ENCODE measurements at places on chromosomes 1 and 21.

DNA sequence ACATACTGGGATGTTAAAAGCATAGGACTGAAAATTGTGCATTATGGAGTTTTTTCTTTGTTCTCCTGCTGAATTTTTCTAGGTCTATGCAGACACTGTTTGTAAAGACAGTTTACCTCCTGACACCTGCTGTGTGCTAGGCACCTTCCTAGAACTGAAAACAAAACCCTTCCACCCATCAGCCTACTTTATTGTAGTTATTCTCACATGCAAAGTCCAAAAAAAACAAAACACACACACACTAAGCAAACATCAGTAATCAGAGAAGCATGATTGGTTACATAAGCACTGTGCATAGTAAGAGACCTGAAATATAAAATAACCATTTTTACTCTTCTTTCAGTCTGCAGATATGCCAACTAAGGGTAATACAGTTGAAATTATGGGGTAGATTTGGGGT is 195.1 kb downstream of the CRB1 start:
- DNase-seq, result no peak

DNA sequence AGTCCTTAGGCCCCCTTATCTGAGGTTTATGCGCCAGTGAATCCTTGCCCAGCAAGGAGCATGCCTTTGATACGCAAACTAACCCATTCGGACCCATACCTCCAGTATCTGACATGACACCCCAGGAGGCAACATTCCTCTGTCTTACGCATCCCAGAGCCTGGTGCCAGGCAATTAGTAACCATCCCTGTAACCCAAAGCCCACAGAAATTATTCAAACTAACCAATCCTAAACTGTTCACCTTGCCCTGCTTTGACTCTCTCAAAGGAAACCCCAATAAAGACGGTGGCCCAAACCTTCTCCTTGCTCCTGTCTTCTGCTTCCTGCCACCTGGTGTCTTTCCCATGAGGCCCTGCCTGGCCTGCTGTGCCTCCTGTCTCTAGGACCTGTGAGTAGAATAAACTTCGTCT is 36.4 kb downstream of the ZNF496 start:
- no peak for DNase-seq

GRCh38 chr1:180415985-180416633 is 86.3 kb downstream of the ACBD6 start:
- DNase-seq, result no peak

- DNase-seq, result no peak
These were observed 749 bp upstream of the EFHD2 start for GRCh38 chr1:15408890-15409387.

GRCh38 chr1:119766374-119766794 is 2.3 kb downstream of the HMGCS2 start:
- DNase-seq, result no peak

- DNase-seq, result no peak
These were observed 127.1 kb downstream of the PCNX2 start for GRCh38 chr1:233168384-233168783.

DNA sequence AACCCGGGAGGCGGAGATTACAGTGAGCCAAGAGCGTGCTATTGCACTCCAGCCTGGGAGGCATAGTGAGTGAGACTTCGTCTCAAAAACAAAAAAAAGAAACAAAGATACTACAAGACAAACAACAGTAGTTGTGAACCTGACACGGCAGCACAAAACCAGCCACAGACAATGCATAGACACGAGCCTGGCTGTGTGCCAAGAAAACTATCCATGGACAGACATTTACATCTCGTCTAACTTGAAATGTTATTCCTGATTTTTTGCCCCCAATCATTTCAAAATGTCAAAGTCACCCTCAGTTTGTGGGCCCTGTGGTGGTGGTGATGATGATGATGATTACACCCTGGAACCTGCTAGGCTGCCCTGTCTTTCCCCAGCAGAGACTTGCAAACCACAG is 6.3 kb downstream of the KLHL21 start:
- no peak for DNase-seq

GRCh38 chr1:167564612-167565270 is 11.2 kb upstream of the CREG1 start:
- no peak for DNase-seq

GRCh38 chr21:39330001-39330400 is 16.6 kb upstream of the BRWD1 start:
- no peak for DNase-seq

DNA sequence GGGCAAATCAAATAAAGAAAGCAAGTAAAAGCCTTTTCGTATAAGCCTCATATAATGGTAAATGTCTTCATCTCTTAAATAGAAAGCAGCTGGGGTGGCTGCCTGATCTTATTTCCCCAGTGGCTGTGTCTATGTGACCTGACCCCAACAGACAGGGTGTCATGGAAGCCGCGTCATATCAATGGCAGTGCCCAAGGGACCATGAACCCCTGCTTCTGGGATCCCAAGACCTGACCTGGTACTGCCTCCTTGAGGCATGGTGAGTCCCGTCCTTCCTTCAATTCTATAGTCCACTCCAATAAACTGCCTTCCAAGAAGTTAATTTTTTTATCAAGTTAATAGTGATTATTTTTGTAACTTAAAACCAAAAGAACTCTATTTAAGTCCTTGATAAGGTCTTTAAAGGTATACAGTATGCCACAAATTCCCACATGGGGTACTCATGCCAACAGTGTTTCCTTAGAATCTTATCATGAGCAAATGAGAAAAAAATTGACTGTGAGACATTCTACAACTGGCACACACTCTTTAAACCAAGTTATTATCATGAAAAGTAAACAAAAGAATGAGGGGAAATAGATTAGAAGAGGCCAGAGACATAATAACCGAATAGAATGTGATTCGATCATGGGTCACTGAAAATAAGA is 104.6 kb downstream of the ADSS2 start:
- DNase-seq, result no peak

DNA sequence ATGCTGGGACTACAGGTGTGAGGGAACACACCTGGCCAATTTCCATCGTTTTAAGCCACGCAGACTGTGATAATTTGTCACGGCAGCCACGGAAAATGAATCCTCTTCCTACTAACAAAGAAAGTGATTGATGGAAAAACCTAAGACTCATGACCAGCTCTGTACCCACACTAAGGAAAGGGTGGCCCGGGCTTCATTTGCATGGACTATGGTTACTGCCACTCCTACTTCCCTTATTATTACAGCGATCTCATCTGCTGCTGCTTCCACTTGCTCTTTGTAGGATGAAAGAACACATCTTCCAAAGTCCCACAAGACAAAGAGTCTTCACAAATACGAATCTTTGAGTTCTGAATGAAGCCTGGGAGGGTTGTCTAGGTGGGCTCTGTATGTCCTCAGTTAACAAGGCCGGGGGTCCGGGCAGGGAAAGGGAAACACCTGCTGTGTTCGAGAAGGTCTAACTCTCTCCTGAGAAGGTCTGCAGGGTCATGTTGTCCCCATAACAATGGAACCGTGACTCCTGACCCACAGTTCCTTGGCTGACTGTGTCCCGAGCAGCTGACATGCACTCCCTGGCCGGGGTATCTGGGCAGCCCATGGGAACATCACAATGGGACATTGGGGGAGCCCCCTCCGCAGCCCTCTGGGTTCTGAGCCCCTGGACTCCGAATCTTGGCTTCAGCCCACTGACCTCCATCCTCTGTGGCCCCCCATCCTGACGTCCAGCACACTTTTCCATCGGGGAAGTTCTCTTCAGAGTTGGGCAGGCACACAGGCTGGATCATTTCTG is 13.3 kb upstream of the TFF1 start:
- no peak for DNase-seq

GRCh38 chr1:225423518-225423855 is 4.4 kb downstream of the LBR start:
- no peak for DNase-seq

DNA sequence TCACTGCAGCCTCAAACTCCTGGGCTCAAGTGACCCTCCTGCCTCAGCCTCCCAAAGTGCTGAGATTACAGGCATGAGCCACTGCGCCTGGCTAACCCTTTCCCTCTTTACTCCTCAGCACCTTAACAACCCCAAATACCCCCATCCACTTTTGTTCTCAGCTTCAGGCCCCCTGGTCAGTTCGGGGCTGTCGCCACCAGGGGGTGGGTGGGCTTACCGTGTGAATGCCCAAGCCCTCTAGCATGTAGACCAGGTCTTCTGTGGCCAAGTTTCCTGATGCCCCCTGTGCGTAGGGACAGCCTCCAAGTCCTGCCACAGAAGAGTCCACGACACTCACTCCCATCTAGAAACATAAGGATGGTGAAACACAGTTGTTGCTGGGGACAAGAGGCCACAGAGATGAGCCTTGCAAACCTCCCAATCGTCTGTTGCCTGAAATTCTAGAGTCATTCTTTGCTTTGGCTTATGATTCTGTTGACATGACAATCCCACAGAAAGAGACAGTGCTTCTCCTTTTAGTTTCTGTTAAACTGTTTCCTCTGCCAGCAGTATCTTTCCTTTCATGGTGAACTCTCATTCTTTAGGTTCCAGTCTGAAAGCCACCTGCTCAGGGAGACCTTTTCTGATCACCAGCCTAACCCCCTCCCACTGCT is 3.8 kb upstream of the GALE start:
- DNase-seq, result no peak

GRCh38 chr1:62654744-62655143 is 33.4 kb downstream of the DOCK7 start:
- DNase-seq, result no peak

GRCh38 chr21:31443736-31444521 is 99.9 kb upstream of the TIAM1 start:
- DNase-seq, result no peak

DNA sequence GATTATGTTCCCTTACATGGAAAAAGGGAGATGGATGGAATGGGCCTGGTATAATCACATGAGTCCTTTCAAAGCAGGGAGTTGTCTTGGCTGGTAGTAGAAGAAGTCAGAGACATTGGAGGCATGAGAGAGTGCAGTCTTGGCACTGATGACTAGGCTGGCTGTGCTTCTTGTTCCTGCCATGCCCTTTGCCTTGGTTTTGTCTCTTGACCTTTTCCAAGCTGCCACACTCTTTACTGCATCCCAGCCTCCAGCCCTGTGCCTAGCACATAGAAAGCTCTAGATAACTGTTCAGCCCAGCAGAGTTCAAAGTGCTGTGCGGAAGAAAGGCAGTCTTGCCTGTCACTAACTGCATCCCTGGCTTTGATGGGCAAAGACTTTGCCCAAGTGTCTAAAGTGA is 412.6 kb downstream of the PRDM2 start:
- DNase-seq, result no peak

- no peak for DNase-seq
These were observed 1.2 kb downstream of the TNFRSF18 start for GRCh38 chr1:1204998-1205768.

DNA sequence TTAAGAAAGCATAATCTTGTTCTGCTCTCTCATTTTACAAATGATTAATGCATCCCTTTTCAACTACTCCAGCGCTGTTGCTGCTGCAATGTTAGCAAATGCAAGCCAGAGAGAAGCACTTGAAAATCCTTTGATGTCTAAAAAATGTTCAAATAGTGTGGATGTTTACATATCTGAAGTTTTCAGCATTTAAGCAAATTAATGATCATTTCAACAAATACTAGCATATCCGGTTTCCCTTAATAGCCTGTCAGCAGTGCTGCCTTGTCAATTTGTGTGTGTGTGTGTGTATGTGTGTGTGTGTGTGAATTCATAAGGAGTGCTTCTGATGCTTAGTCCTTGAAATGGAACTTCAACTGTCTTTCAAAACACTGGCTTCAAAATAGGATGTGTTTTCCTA is 48.1 kb upstream of the WNT2B start:
- DNase-seq, result no peak

DNA sequence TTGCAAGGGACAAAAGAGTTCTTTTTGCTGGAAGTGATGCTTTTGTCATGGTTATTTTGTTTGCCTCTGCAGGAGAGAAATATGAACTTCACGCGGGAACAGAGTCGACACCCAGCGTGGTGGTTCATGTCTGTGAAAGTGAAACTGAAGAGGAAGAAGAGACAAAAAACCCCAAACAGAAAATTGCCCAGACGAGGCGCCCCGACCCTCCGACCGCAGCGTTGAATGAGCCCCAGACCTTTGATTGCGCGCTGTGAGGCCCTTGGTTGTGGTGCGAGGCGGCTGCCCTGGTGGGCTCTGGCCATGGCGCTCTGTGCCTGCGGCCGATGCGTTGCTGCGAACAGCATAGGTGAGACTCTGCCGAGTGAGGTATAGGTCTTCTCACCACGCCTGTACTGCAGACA is 20.9 kb upstream of the NCMAP start:
- peak; percentile 75 for DNase-seq

- no peak for DNase-seq
These were observed 243.0 kb upstream of the LYPLAL1 start for GRCh38 chr1:218930472-218931241.

- no peak for DNase-seq
These were observed 681.7 kb upstream of the PTBP2 start for GRCh38 chr1:96039910-96040309.

- DNase-seq, result no peak
These were observed 18.5 kb upstream of the AADACL3 start for GRCh38 chr1:12697397-12697796.

DNA sequence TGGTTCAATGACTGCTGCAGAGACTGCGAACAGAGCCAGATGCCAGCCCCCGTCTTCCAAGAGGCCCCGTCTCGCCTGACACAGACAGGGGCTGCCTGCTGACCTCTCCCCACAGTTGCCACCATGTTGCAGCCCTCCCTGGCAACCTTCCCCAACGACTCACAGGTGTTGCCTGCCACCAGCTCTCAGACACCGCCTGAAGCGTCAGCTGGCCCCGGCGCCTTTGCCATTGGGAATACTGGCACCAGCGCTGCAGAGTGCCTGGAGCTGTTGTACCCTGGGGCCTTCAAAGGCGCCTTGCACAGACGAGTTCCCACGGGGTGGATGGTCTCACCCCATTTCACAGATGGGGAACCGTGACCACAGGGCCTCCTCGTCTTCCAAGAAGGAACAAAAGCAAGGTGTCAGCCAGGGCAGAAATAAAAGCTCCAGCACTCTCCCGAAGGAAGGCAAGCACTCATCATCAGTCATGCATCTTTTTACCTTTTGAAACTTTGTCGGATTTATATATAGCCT is 167.0 kb downstream of the ADSS2 start:
- DNase-seq, result no peak

GRCh38 chr1:43913051-43913501 is 20.5 kb upstream of the ARTN start:
- no peak for DNase-seq

- DNase-seq, result no peak
These were observed at the start of gene TNFSF18 for GRCh38 chr1:173050865-173051264. TNFSF18 (minus strand) TSS chr1:173050941; CDS start chr1:173050896, 45 bp downstream.

DNA sequence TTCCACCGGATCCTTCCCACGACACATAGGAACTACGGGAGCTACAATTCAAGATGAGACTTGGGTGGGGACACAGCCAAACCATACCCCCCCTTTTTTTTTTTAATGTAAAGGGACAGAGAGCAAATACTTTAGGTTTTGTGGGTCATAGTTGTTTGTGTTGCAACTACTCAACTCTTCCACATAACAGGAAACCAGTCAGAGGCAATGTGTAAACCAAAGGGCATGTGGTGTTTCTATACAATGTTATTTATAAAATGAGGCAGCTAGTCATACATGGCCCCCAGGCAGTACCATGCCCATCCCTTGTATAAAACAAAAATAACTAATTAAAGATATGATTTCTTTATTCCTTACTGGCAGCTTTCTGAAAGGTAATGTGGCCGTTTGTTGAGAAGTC is 845.4 kb upstream of the ADAMTS5 start:
- DNase-seq, result no peak

GRCh38 chr1:185110145-185110544 is 46.6 kb downstream of the TRMT1L start:
- DNase-seq, result no peak
